ENCODE measurements at places on chromosomes 16 and 17. TPM values are rescaled to one million over a fixed set of nuclear protein-coding genes. Genes with fewer than 3 reads are reported as not detected.

DNA sequence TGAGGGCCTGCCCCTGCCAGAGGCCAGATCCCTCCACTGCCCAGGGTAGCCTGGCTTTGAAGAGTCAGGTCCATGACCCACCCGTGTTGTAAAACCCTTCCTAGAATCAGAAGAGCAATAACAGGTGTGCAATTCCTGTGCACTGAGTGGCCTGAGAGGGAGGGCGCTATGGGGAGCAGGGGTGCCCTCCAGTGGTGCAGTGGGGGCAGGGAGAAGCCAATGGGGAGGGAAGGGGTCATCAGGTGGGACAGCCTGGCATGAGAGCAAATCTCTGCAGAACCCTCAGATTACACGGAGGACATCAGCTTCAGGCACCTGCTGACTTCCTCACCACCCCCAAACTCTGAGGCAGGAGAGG, 72.9 kb upstream of the ZNF469 start:
- DNase-seq = no peak

Gene TACO1
- total RNA-seq = 32.6 TPM

DNA sequence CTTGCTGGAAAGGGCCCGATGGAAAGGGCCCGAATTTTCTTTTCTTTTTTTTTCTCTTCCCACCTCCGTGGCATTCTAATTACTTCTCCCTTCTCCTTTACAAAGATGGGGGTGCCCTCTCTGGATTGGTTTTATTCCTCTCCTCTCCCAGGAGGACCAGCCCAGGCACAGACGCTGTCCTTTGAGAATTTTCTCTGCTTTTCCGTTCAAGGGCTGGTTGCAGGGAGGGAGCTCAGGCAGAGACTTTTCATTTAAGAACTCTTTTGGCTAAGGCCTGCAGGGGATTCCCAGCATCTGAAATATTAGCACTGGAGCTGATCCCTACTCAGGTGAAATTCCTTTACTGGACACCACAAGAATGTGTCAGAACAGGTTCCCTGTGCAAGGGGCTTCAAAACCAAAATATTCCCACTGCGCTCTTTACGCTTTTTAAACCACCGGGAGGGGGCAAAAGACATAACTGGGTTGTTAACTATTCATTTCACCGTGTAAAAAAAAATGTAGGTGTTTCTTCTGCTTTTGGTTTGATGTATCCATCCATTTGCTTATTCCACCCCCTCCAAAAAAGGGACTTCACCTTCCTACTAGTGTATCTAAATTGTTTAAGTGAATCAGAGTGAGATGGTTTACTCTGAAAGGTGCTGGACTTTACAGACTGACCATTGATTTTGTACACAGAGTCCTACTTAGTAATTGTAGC, 1.4 kb downstream of the NFAT5 start:
- no peak for DNase-seq

Gene CRYBA1
- not detected for total RNA-seq

- DNase-seq = no peak
Observed at GRCh38 chr17:82911822-82912221, 72.0 kb upstream of the ZNF750 start.

Gene UMOD
- not detected for total RNA-seq

DNA sequence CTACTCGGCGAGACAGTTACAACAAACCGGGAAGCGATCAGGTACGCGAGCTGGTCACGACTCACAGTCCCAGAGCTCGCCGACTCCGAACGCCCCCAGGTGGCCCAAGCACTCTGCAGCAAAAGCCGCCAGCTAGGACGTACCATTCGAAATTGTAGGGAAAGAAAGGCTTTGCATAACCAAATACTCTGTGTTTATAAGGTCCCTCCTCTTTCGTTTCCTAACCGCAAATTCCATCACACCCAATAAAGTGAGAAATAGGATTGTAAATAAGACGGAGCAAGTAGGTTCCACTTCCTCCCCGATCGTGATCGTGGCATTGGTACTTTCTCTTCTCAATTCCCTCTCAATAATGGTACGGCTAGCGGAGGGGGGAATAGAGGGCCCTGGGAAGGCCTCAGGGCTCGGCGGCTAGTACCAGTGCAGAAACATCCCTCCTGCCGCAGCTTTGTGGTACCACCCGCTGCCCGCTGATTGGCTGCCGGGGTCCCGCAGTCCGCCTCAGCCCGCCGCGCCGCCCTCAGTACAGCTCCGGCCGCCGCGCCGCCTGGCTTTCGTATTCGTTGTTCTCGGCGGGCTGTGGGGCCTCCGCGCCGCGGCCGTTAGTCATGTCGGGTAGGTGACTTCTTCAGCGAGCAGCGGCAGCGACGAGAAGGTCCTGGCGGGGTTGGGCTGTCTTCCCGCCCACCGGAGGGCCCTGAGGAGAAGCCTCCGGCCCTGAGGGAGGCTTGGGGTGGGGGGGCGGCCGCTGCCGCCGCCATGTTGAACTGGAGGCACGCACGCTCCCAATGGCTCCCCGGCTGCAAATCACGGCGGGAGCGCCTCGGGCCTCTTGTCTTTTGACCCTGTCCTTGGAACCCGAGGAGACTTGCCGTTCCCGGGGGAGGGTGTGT, at the start of gene TAF15:
Gene TAF15, plus strand, starts transcription at position 523 of the 893 bp plus-strand sequence. Its CDS starts 86 bp downstream, at position 609.
- peak; percentile 97 for DNase-seq

- peak; percentile 91 for DNase-seq
Observed at GRCh38 chr16:50266337-50267091, at the start of gene ADCY7. ADCY7 (plus strand) TSS chr16:50266551; CDS start chr16:50288180, 21,629 bp downstream.

Gene LPO
- total RNA-seq = not detected

- peak; percentile 39 for DNase-seq
Observed at GRCh38 chr17:79082311-79083190, 7.9 kb downstream of the ENGASE start.

GRCh38 chr17:82097919-82098168, 192 bp downstream of the FASN start:
- no peak for DNase-seq

GRCh38 chr17:46821482-46822387, 3.2 kb upstream of the WNT3 start:
- DNase-seq = no peak

DNA sequence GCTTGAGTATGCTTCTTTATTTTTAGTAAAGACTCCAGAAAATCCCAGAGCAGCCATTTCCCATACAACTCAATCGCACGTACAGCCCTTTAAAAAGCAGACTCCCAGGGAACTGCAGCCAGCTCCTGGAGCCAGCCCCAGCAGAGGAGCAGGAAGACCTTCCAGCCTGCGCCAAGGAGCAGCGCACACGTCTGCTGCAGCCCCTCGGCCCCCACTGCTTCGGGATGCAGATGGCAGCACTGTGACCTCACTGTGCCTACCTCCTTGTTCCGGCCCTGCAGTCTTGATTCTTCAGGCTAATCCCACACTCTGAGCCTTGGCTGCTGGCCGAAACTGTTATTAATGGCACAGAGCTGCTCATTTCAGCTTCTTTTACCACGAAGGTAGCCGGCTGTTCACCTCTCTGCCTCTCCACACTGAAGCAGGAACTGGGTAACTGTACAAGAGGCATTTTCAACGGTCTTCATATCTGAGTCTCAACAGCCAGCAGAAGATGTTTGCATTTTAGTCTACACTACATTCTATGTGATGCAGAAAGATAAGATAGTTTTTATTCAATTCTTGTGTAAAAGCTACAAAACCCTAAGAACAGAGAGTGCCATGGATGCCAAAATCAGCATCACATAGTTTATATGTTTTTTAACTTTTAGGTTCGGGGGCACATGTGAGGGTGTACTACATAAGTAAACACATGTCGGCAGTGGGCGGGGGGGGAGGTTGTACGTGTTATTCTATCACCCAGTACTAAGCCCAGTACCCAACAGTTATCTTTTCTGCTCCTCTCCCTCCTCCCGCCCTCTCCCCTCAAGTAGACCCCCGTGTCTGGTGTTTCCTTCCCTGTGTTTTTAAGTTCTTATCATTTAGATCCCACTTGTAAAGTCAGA, 130.9 kb downstream of the ANKRD11 start:
- no peak for DNase-seq

Gene GAS2L2
- 0.05 TPM for total RNA-seq

GRCh38 chr16:1311212-1311737, 1.8 kb downstream of the UBE2I start:
- no peak for DNase-seq

GRCh38 chr17:8021565-8022359, 17.1 kb upstream of the ALOX15B start:
- DNase-seq = no peak

Gene CA4
- not detected for total RNA-seq

Gene CA5A
- total RNA-seq = not detected

Gene BCL6B
- total RNA-seq = not detected

DNA sequence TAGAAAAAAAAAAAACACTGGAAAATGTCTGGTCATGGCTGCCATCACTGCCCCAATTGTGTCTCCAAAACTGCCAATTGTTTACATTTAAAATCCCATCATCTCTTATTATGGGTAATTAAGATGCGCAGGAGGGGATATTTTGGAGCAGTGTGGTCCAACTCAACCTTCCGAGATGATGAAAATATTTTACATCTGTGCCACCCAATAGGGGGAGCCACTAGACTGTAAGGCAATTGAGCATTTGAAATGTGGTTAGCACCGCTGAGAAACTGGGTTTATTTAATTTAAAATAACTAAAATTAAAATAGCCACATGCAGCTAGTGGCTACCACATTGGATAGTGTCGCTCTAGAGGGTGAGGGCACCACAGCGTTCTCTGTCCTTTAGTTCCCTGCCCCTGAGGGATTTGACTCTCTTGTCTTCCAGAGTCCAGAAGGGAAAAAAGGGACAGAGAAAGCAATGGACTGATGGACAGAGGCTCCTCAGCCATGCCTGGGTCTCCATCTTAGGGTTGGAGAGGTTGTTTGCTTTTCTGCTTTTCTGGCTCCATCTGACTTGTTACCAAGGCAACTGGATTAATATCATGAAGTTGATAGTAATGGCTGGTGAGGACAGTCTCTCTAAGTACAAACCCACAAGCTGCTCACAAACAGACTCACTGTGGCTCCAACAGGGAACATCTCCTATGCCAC, 3.5 kb downstream of the MPO start:
- DNase-seq = no peak

Gene VPS4A
- 60.2 TPM for total RNA-seq

Gene TBC1D3G
- total RNA-seq = not detected

DNA sequence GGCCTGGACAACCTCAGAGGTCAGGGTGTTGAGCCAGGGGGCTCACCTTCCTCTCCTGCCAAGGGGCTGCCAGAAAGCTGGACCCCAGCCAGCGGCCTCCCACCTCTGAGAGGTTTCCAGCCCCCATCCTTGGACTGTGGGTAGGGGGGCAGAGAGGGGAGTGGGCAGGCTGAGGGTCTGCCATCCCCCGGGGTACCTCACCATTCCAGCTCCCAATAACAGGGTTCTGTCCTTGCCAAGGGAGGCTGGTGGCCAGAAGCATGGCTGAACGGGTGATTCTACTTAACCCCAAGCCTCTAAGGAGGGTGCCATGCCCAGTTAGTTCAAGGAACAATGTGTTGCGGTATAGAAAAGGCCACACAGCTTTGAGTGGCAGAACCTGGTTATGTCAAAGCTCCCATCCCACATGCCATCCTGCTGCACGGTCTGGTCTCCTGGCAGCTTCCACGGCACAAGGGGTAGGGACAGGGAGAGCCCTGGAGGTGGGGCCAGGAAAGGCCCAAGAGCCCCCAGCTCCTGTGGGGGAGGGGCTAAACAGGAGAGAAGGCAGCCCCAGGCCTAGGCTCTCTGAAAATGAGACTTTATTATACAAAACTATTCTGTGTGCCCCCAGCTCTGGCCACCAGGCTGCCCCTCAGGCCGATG, 19.8 kb downstream of the B9D1 start:
- DNase-seq = no peak

- DNase-seq = peak; percentile 21
Observed at GRCh38 chr16:6096931-6097670, 999.5 kb upstream of the EEF2KMT start.

Gene SLC5A2
- total RNA-seq = not detected

- no peak for DNase-seq
Observed at GRCh38 chr16:21683184-21683583, 19.4 kb downstream of the OTOA start.

- no peak for DNase-seq
Observed at GRCh38 chr17:51402899-51403298, 142.6 kb downstream of the UTP18 start.

Gene TNP2
- not detected for total RNA-seq

Data from HT1080 (cell line).